ENCODE measurements at places on chromosomes 3 and 15. TPM values are rescaled to one million over a fixed set of nuclear protein-coding genes. Genes with fewer than 3 reads are reported as not detected.

GRCh38 chr3:73828348-73828747 lies 203.6 kb upstream of the PDZRN3 start:
- no peak for DNase-seq

GRCh38 chr3:23740517-23740965 lies 65.2 kb upstream of the UBE2E1 start:
- DNase-seq = no peak

DNA sequence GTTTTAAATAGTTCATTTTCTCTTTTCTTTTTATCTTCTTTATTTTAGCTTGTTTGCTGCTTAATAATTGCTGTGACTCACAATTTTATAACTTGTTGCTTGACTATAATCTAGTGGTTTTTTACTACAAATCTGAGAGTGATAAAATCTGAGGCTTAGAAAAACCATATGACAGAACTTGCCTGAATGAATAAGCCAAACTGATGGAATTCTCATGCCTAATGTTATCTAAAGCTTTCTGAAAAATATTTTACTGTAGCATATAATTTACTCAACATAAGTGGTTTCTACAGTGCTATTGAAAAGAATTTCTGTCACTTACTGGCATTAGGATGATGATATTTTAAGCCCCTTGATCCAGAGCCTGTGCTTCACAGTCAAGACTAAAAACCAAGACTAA lies 175.1 kb downstream of the VGLL3 start:
- no peak for DNase-seq

- no peak for DNase-seq
Measured at GRCh38 chr15:75036212-75036616, 12.8 kb downstream of the PPCDC start.

- DNase-seq = no peak
Measured at GRCh38 chr15:88021601-88022000, 234.9 kb downstream of the NTRK3 start.

- DNase-seq = no peak
Measured at GRCh38 chr3:63927422-63928280, 15.5 kb upstream of the SCAANT1 start.

- DNase-seq = no peak
Measured at GRCh38 chr15:73935547-73935946, 9.3 kb downstream of the LOXL1 start.

The TARS3 gene
- total RNA-seq = 16.8 TPM

The PLCH1 gene
- total RNA-seq = 0.64 TPM
